ENCODE measurements at places on chromosomes 6 and 20. TPM values are rescaled to one million over a fixed set of nuclear protein-coding genes. Genes with fewer than 3 reads are reported as not detected.

PRDM13 gene
- not detected for polyA plus RNA-seq

CALHM6 gene
- polyA plus RNA-seq = 13.7 TPM

SLC22A3 gene
- polyA plus RNA-seq = 0.34 TPM

TRIM15 gene
- polyA plus RNA-seq = not detected

TRIM10 gene
- polyA plus RNA-seq = not detected

PTCRA gene
- not detected for polyA plus RNA-seq

TBXT gene
- polyA plus RNA-seq = not detected

TREML1 gene
- polyA plus RNA-seq = not detected

PSORS1C1 gene
- polyA plus RNA-seq = not detected

TRDN gene
- not detected for polyA plus RNA-seq

SLPI gene
- polyA plus RNA-seq = not detected

SLA2 gene
- polyA plus RNA-seq = not detected

MCM9 gene
- 3.3 TPM for polyA plus RNA-seq

ERVFRD-1 gene
- polyA plus RNA-seq = not detected

GPX5 gene
- not detected for polyA plus RNA-seq

GLP1R gene
- not detected for polyA plus RNA-seq

B3GALT4 gene
- 2.3 TPM for polyA plus RNA-seq

POM121L2 gene
- not detected for polyA plus RNA-seq

MCM3 gene
- 11.9 TPM for polyA plus RNA-seq

AVP gene
- not detected for polyA plus RNA-seq

SALL4 gene
- polyA plus RNA-seq = not detected

PRR18 gene
- polyA plus RNA-seq = 0.15 TPM

RSPO3 gene
- polyA plus RNA-seq = 69.2 TPM

BCAS1 gene
- 2.6 TPM for polyA plus RNA-seq

PTGIS gene
- polyA plus RNA-seq = not detected

SLC17A9 gene
- not detected for polyA plus RNA-seq

TXLNB gene
- polyA plus RNA-seq = not detected

CALHM4 gene
- polyA plus RNA-seq = not detected

RIPOR2 gene
- polyA plus RNA-seq = 62.1 TPM

PKIB gene
- polyA plus RNA-seq = 177 TPM

LCA5 gene
- 7.2 TPM for polyA plus RNA-seq

COL9A3 gene
- 1.8 TPM for polyA plus RNA-seq

TMEM244 gene
- polyA plus RNA-seq = not detected

SLC22A7 gene
- polyA plus RNA-seq = not detected

WFDC12 gene
- not detected for polyA plus RNA-seq

GRIK2 gene
- 15.1 TPM for polyA plus RNA-seq

CLDN20 gene
- polyA plus RNA-seq = not detected

TREM2 gene
- not detected for polyA plus RNA-seq

TAGAP gene
- polyA plus RNA-seq = 0.39 TPM

ADGRF5 gene
- not detected for polyA plus RNA-seq

IMPG1 gene
- 0.34 TPM for polyA plus RNA-seq

LHFPL5 gene
- not detected for polyA plus RNA-seq

AP5S1 gene
- 9.7 TPM for polyA plus RNA-seq

HLA-DRB1 gene
- polyA plus RNA-seq = not detected

HUS1B gene
- polyA plus RNA-seq = not detected

BPHL gene
- 12.4 TPM for polyA plus RNA-seq

EFCAB8 gene
- polyA plus RNA-seq = not detected

OPRM1 gene
- 2.8 TPM for polyA plus RNA-seq

DPPA5 gene
- polyA plus RNA-seq = not detected

OLIG3 gene
- polyA plus RNA-seq = not detected

Data from Purkinje cell (primary cell).